ENCODE measurements at places on chromosomes 11 and 22. TPM values are rescaled to one million over a fixed set of nuclear protein-coding genes. Genes with fewer than 3 reads are reported as not detected.

The INS gene
- total RNA-seq, result not detected

The OR51I1 gene
- total RNA-seq, result 1.6 TPM

The OR6T1 gene
- not detected for total RNA-seq

GRCh38 chr11:22405377-22405776 is 67.2 kb downstream of the SLC17A6 start:
- H3K27ac ChIP-seq, result no peak overlapping the region
- H3K4me1 ChIP-seq, result no peaks in the 10 kb centered on the region
- H3K36me3 ChIP-seq, result no peaks in the 10 kb centered on the region

GRCh38 chr11:109734566-109734965 is 312.6 kb downstream of the C11orf87 start:
- no peaks in the 10 kb centered on the region for H3K27me3 ChIP-seq
- no peak for DNase-seq
- no peaks in the 10 kb centered on the region for H3K36me3 ChIP-seq
- no peak overlapping the region for H3K4me3 ChIP-seq
- H3K4me1 ChIP-seq, result no peaks in the 10 kb centered on the region
- H3K27ac ChIP-seq, result no peak overlapping the region

DNA sequence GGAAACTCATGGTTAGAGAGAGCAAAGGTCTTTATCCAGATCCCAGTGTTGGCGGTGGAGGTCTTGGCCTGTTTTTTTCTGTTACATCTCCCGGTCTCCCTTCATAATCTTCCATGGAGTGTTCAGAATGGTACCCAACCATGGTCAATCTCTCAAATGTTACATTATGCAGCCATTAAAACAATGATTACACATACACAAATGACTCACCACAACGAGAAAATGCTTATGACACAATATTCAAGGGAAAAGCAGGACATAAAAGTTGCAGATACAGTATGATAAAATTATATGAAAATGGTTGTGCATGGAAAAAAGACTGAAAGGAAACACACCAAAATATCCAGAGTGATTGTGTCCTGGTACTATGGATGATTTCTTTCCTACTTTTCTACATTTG is 17.8 kb upstream of the CSNK1E start:
- no peak overlapping the region for H3K27ac ChIP-seq
- no peaks in the 10 kb centered on the region for H3K36me3 ChIP-seq
- DNase-seq, result no peak
- H3K4me1 ChIP-seq, result no peaks in the 10 kb centered on the region
- no peak overlapping the region for H3K4me3 ChIP-seq

DNA sequence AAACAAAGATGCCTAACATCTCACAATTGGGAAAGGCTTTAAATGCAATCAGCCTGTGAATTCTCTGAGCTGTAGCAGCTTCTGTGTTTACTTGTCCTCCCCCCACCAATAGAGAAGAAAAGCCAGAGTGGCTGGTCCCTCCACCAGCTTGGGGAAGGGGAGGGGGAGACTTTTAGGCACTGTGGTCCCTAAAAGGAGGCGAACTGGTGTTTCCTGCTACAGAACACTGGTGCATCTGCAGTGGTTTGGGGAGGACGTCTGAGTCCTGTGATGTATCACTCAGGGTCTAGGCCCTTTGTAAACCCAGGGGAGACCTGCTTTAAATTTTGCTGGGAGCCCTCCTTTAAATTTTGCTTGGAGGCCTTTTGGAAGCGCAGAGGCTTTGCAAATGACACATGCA is 16.9 kb downstream of the TNRC6B start:
- no peaks in the 10 kb centered on the region for H3K27me3 ChIP-seq
- H3K4me3 ChIP-seq, result no peak overlapping the region
- no peak for DNase-seq
- H3K27ac ChIP-seq, result peak overlapping the region; percentile 0
- peaks cover 8% of the 10 kb centered on the region for H3K4me1 ChIP-seq

DNA sequence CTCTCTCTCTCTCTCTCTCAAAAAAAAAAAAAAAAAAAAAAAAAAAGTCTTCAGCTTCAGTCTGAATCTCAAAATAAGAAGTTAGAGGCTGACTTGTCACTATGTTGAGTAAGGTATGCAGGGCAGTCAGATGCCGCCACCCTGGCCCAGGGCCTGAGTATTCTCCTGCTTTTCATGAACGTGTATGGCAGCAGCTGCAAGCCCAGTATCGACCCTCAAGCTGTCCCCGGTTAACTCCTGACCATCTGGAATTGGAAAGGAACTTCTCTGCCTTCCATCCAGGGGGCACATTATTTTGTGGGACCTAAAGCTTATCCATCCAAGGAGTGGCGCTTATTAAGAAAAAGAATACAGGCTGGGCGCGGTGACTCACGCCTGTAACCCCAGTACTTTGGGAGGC is 11.4 kb downstream of the MRGPRD start:
- H3K4me3 ChIP-seq, result no peak overlapping the region
- H3K27ac ChIP-seq, result no peak overlapping the region
- peak; percentile 6 for DNase-seq
- no peaks in the 10 kb centered on the region for H3K4me1 ChIP-seq
- H3K27me3 ChIP-seq, result no peaks in the 10 kb centered on the region

- peak; percentile 52 for DNase-seq
- H3K36me3 ChIP-seq, result no peaks in the 10 kb centered on the region
- H3K4me1 ChIP-seq, result no peaks in the 10 kb centered on the region
- H3K27ac ChIP-seq, result peak overlapping the region; percentile 17
- peak overlapping the region; percentile 45 for H3K4me3 ChIP-seq
These were observed 16.4 kb upstream of the UPK3A start for GRCh38 chr22:45268167-45268957.

GRCh38 chr11:102452461-102453301 is at the start of gene TMEM123:
TSS of gene TMEM123 (minus strand) at chr11:102452765. CDS start at chr11:102452623, 142 bp downstream.
- no peaks in the 10 kb centered on the region for H3K4me1 ChIP-seq
- peak within 1 kb of the TSS; percentile 96 for H3K27ac ChIP-seq
- no peaks in the 10 kb centered on the region for H3K27me3 ChIP-seq
- DNase-seq, result peak; percentile 84

DNA sequence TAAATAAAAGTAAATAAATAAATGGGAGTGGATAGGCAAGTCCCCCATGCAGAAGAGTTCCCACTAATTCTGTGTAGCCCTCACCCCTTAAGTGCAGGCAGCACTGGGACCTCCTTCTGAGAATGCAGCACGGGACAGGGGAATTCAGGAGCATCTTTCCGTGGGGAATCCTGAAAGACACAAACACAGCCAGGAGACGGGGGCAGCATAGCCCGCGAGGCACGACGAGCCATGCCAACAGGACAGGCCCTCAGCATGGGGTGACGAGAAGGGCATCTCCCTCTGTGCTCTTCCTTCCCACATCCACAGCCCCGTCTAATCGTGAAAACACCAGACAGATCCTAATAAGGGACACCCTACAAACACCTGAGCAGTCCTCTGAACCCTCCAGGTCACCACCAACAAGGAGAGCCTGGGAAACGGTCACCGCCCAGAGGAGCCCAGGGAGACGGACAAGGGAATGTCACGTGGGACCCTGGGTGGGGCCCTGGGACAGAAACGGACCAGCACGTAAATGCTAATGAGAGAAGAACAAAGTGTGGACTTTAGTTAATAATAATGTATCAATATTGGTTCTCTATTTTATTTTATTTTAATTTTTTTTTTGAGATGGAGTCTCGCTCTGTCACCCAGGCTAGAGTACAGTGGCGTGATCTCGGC is 6.8 kb downstream of the KRTAP5-5 start:
- H3K4me1 ChIP-seq, result no peaks in the 10 kb centered on the region
- no peak overlapping the region for H3K4me3 ChIP-seq
- no peak for DNase-seq
- H3K27ac ChIP-seq, result no peak overlapping the region
- no peaks in the 10 kb centered on the region for H3K27me3 ChIP-seq
